ENCODE measurements at places on chromosomes 5 and 9. TPM values are rescaled to one million over a fixed set of nuclear protein-coding genes. Genes with fewer than 3 reads are reported as not detected.

The ADAMTS19 gene
- not detected for total RNA-seq

The DPP7 gene
- 90.2 TPM for total RNA-seq

The HTR4 gene
- not detected for total RNA-seq

DNA sequence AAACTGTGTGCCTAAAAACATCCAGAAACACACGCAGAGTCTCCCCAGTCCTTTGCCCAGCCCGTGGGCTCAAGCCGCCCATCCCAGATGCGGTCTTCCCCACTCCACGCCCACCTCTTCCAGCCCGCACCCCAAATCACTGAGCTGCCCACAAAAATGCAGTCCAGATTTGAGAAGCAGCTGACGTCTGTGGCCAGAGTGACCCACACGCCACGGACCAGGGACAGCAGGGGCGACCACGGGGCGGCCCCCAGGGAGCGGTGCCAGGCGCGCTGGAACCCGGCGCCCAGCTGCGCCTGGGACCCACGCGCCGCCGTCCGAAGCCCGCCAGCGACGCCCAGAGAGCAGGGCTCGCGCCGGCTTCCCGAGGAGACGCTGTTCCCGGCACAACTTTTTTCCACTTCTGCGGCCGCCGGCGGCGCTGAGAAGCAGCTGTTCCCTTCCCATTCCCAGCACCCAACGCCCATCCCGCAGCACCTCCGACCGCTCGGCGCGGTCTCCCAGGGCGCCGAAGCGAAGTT, 674 bp downstream of the LHFPL2 start:
- peak overlapping the region; percentile 95 for H3K4me3 ChIP-seq
- peaks cover 48% of the 10 kb centered on the region for H3K4me1 ChIP-seq
- H3K27me3 ChIP-seq = peaks cover 3% of the 10 kb centered on the region
- peak; percentile 30 for DNase-seq
- H3K36me3 ChIP-seq = peaks cover 14% of the 10 kb centered on the region
- peak overlapping the region; percentile 87 for H3K27ac ChIP-seq

DNA sequence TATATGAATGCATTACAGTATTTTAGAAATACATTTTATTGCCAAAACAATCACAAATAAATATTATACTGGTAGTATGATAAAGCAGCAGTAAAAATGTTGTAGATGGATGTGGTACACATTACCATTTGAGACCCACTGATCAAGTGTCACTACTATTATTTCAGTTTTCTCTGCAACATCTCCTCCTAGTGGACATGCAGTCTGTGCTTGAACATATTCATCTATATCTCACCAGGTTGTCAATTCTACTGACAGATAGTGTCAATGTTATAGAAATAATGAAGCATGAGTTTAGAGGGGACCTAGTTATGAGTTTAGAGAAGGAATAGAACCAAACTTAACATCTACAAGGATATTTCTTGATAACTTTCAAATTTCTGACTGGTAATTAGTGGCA, 39.2 kb upstream of the ELOVL7 start:
- no peak overlapping the region for H3K27ac ChIP-seq
- H3K4me3 ChIP-seq = no peak overlapping the region
- H3K27me3 ChIP-seq = no peaks in the 10 kb centered on the region
- H3K4me1 ChIP-seq = no peaks in the 10 kb centered on the region

DNA sequence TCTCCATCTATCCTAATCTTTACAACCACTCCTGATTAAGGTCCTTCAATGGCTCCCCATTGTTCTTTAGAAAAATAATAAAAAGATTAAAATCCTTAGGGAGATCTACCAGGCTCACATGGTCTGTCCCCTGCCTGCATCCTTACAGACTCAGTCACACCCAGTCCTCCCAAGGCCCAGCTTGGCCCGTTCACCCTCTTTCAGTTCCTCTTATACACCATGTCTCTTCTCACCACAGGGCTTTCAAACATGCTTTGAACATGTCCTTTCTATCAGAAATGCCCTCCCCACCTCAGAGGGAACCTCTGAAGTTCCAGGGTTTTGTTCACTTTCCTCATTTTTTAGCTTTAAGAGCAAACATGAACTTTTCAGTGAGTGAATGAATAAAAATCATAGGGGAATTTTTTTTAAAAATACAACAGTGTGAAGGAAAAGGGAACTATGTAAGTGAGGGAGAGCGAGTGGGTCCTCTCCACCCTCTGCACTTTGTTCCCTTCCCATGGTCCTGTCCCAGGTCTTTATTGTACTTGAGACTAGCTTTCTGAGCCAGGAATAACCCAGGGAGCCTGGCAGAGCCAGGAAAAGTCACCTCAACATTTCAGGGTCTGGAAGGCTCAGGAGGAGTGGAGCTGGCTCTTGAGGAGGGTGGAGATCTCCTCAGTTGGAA, 55.3 kb downstream of the TRPC7 start:
- H3K27ac ChIP-seq = no peak overlapping the region
- DNase-seq = no peak

DNA sequence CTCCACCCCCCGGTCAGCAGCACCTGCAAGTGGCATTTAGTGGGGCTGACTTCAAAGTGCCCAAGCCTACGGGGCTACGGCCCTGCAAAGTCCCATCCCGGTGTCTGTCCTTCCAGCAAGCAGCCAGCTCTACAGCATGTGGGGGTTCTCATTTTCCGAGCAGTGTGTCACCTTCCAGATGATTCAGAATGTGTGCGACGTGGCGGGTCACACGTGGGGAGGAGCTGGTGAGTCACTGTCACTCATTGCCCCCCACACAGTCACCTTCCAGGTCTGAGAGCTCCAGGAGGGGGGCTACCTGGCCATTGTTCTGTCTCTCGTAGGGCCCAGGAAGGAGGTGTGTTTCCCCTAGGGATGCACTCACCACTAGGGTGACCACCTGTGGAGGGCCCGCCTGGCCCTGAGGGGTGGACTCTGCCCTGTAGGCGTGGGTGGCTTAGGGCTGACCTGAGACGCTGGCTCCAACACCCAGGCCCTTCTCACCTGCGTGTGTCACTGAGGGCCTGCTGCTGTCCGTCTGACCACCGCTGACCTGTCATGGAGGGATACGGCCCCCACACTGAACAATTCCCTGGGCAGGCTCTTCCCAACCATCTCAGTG, 70.2 kb downstream of the SEMA4D start:
- H3K27ac ChIP-seq = no peak overlapping the region
- no peaks in the 10 kb centered on the region for H3K36me3 ChIP-seq
- H3K4me3 ChIP-seq = no peak overlapping the region
- no peak for DNase-seq

DNA sequence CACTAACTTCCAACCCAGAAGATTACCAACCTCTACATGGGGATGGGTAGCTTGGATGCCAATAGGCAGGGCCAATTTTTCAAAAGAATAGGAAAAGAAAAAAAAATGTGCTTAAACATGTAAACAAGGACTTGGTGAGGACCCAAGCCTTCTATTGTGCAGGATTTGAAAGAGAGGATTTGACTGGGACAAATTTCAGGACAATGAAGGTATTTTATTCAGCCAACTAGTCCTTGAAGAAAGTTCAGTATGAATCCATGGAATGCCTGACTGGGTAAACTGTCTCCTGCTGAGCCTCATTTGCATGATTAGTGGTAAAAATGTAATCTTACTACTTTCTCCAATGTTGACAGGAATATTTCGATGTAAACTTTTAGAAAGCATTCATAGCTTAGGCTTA, 192.5 kb upstream of the RORB start:
- no peaks in the 10 kb centered on the region for H3K27me3 ChIP-seq
- no peak overlapping the region for H3K4me3 ChIP-seq
- no peak overlapping the region for H3K27ac ChIP-seq
- H3K4me1 ChIP-seq = no peaks in the 10 kb centered on the region

All from HFFc6 (cell line).